Caudate nucleus (tissue), 63 donors: ENCODE measurements at places on chromosomes 2 and 18.
A peak's percentile ranks its signal among the peaks of the same experiment; 100 is the strongest.

- no peak for DNase-seq
These were observed 34.4 kb downstream of the LHCGR start for GRCh38 chr2:48721158-48721557.

DNA sequence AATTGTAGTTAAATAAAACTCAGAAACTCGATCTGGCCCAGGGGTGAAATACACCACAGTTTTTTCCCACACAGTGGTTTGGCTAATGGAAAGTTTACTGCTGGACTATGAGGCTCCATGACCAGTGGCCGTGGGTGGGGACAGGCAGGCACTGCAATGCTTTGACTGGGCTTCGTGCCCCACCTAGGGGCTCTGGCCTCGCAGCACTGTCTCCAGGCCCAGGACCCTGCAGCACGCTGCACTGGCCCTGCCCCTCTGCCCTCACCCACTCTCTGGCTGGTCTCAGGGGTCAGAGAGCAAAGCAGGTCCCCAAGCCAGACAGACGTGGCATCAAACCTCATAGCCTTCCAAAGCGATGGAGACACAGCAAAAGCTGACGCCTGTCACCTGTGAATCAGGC, 13.4 kb upstream of the B3GNT7 start:
- DNase-seq = no peak

DNA sequence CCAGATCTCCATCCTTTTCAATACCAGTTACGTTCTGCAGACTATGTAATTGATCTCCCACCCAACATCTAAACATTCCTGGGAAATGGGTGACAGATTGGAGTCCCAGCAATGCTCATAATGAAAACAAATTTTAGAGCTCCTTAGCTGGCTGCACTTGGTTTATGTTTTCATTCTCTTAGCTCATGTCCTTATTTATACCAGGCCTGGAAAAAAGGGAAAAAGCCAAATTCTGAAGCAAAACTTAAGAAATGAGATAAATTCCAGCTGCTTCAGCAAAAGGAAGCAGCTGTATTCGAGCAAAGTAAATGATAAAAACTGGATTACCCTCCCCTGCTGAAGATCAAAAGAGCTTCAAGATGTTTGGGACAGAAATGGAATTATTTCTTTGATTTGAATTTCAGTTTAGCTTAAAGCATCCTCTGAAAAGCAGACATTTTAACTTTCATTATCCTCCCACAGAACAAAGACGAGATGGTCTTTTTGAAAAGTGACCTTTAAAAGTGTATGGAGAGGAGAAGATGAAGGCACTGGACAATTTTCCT, 196.5 kb upstream of the THUMPD2 start:
- no peak for DNase-seq

GRCh38 chr2:85549826-85550225, 10.9 kb downstream of the MAT2A start:
- DNase-seq = no peak

DNA sequence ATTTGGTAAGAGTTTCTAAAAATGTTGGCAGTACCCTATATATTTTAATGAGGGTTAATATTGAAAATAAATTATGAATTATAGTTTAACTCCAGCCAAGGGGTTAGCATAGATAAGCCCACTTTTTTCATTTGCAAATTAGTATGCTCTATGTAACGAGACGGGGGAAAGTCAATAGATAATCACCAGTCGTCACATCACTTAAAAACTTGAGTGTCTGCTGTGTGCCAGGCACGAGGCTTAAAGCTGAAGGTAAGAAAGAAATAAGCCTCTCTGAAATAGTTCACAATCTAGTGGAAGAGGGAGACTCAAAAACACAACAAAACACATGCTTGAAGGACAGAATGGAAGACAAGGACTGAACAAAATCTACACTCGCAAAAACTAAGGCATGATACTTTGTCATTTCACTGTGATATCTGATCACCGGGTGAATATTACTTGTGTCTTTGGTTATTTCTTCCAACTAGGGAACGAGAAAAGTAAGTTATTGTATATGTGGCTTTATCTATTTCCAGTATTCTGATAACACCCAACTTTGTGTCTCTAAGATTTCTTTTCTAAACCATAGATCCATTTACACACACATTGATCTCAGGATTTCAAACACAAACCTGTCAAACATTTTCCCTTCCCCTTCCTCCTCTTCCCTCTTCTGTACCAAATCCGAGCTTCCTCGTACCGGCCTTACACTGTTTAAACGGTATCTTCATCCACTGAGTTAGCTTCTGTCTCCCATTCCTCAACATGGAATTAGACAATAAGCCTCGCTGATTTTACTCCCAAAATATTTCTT, 199.1 kb downstream of the PIEZO2 start:
- no peak for DNase-seq

DNA sequence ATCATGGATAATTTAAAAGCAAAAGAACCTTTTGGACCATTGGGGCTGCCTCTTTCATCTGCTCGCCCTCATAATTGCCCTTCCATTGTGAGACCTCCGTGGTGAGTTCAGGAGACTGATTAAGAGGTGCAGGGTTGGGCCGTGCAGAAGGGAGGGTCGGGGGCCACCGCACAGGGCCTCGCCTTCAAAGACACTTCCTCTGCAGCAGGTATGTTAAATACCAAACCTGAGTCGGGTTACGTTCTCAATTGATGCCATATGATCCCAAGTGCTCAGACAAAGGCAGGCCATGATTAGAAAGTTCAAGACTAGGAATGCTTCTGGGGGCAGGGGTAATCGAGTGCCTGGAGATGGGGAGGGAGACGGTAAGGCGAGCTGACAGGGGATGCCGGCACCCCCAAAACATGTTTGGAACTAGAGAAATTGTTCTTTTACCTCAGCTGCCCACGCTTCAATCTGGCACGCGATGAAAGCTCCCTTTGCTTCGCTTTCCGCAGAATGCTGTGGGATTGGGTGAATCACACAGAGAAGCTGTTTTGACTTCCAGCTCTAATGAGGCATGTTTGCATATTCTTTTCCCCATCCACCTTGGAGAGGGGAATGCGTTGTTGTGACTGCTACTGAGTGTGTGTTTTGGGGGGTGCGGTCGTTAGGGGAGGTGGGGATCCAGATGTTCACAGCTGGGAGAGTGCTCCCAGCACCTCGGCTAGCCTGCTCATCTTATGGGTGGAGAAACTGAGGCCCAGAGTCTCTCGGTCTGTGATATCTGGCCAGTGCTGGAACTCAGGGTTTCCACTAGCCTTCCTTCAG, 309.1 kb downstream of the MYCN start:
- DNase-seq = no peak

DNA sequence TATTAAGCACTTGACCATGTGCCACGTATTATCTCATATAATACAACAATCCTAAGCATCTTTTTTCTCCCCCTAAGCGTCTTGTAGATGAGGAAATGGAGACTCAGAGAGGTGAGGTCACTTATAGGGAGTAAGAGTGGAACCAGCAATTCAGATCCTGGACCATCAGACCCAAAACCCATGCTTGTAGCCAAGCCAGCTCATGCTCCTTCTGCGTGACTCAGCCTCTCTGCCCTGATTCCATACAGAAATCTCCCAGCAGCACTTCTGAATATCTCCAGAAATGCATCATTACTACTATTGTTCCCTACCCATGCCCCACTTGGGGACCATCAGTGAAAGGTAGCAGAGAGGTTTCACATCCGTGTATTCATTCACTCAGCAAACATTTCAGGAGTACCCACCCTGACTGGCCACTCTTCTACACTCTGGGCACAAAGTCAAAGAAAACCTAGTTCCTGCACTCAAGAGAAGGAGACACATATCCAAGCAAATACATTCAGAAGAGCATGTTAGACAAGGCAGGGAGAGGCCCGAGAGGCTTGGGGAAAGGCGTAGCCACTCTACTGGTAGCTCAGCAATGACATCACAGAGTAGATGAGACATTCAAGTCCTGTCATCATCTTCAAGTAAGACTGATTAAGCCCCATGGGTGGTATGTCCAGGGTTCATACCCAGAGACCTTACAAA, 141.9 kb downstream of the MTCL1 start:
- no peak for DNase-seq

- DNase-seq = peak; percentile 21
These were observed 7.4 kb downstream of the DLX2 start for GRCh38 chr2:172095146-172095904.

DNA sequence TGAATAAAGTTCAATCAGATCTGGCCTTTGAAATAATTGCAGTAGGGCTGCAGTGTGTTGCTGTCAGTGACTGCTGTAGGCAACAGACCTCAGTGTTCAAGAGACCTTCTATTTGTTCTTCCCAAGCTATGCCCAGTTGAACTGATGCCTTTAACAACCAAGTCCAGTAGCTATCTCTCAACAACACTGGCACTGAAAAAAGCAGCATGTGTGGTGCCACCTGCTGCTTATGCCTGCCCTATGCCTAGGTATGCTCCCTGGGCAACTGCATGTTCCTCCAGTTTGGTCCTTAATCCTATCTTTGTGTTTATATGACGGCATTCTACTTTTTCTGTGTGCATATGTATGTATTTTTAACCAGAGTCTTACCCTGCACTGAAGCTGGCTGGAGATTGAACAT, 523.9 kb upstream of the MEX3C start:
- no peak for DNase-seq

- DNase-seq = no peak
These were observed 87.6 kb downstream of the SEMA4F start for GRCh38 chr2:74741629-74742028.

DNA sequence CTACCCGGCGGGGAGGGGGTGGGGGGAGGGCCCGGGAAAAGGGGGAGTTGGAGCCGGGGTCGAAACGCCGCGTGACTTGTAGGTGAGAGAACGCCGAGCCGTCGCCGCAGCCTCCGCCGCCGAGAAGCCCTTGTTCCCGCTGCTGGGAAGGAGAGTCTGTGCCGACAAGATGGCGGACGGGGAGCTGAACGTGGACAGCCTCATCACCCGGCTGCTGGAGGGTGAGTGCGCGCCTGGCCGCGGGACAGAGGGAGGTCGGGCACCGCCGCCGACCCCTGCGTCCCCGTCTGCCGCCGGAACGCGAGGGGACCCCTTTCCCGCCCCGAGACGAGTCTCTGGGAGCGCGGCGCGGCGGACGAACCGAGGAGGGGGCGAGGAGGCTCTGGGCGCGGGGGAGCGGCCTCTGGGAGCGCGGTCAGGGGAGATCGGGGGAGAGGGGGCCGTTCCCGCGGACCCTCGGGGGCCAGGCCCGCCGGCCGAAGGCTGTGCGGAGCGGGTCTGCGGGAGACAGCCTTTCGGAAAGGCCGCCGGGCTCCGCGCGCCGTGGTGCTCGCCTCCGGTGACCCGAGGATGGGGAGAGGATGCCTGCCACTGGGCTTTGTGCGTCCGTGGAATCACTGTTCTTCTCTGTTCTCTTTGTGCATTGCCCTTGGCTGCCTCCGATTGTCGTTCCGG, 463 bp downstream of the PPP1CB start:
- peak; percentile 51 for DNase-seq

DNA sequence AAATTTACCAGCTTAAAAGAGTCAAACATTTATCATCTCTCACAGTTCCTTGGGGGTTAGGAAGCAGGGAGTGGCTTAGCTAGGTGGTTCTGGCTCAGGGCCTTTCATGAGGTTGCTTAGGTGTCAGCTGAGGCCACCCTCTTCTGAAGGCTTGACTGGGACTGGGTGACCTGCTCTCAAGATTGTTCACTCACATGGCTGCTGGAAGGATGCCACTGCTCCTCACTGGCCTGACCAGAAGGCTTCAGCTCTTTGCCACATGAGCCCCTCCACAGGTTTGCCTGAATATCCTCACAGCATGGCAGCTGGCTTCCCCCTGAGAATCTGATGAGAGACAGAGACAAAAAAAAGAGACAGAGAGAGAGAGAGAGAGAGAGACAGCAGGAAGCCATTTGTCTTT, 17.3 kb upstream of the RNF152 start:
- no peak for DNase-seq

- DNase-seq = no peak
These were observed 1.6 kb upstream of the ARHGEF33 start for GRCh38 chr2:38887902-38888554.

DNA sequence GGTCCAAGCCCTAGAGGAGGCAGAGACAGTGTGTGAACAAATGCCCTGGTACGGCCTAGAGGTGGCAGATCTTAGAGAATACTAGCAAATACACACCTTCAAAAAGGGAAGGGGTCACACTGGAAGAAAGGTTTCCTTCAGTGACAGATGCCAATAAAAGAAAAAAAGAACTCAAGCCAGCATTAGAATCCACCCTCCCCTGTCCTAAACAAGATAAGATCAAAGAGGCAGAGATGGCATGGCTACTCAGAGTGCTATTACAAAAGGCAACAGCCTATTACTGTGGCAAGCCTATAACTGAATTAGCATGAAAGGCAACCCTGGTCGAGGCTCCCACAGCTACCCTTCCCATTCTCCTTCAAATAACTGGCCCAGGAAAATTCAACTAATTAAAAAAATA, 69.6 kb downstream of the SMC6 start:
- DNase-seq = no peak

- no peak for DNase-seq
These were observed 117.6 kb upstream of the EML6 start for GRCh38 chr2:54605836-54606235.

GRCh38 chr2:79004680-79005079, 20.8 kb upstream of the REG3G start:
- DNase-seq = no peak

GRCh38 chr2:218872645-218873358, 7.8 kb upstream of the WNT10A start:
- no peak for DNase-seq

DNA sequence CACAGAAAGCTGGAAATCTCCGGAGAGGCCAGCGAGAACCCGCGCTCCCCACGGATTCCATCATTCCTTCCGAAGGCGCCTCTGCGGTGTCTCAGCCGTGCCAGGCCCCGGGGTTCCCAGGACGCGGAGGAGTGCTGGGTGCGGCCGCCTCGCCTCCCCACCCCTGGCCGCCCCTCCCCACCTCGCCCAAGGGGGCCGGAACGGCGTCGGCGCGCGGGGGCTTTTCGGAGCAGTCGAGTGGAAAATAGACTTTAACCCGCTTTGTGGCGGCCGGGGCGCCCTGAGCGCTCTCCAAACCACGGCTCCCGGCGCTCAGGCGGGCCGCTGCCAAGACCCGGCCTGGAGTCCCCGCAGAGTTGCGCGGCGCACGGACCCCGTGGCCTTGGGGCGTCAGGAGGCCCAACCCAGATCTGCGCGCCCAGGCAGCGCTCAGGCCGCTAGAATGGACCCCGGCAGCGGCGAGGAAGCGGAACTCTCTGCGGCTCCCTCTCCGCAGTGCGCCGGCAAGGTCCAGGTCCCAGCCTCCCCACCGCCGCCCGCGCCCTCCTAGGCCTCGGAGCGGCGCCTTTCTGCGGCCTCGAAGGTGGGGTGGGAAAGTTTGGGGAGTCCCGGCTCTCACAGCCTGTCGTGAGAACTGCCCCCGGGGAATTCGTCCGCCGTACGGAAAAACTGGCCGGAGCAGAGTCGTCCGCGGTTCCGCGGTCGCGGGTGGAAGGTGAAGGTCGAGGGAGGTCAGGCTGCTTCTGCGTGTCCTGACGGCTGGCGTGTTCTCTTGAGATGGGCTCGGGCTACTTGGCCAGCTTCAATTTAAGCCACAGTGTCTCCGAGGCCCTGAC, 1.2 kb upstream of the EMX1 start:
- no peak for DNase-seq

DNA sequence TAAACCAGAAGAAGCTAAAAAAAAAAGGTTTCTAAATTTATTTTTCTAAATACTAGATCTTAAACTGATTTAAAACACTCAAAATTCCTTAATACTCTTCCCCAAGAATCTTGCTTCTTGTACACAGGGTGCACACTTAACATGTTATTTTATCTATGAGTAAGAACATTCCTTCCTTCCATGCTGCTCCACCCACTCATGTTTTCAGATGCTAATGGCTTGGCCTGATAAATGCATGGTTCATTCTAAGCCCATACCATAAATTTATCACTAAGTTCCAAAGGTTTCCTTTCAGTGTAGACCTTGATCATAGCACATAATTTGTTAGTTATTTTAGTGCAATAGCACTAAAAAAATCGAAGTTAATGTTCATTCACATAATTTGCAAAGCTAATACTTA, 8.1 kb downstream of the FBXO48 start:
- no peak for DNase-seq
